CD4-positive, alpha-beta T cell treated with Interleukin-2 at 100 ng/mL for 4 hours (primary cell): ENCODE measurements at places on chromosomes 3 and 15.

DNA sequence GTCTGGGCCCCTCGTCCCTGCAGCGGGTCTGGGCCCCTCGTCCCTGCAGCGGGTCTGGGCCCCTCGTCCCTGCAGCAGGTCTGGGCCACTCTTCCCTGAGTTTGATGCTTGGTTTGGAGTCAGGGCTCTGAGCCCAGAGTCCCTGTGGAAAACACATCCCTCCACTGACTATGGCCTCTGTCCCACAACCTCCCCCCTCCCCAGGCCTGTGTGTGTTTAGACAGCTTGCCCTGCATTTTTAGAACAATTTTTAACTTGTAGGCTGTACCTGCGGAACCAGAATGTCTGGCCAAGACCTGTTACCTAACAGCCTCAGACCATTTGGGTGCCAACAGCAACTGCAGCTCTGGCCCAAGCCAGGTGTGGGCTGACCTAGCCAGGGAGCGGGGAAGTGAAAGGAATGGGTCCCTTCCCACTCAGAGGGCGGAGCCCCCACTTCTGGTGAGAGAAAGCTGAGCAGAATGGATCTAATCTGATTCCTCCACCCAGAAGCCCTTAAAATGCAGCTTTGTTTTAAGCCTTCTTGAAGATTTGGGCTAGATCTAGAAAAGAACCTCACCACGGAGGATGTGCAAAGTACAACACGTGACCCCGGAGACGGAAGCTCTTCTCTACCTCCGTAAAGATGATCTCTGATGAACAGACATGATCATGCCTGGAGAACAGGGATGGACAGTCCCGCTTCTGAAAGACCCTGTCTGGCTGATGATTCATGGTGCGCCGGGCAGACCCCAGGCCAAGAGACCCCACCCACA, 60.5 kb upstream of the TFRC start:
- no peak for DNase-seq

GRCh38 chr3:123652342-123652984, 67.6 kb upstream of the HACD2 start:
- peak; percentile 15 for DNase-seq

DNA sequence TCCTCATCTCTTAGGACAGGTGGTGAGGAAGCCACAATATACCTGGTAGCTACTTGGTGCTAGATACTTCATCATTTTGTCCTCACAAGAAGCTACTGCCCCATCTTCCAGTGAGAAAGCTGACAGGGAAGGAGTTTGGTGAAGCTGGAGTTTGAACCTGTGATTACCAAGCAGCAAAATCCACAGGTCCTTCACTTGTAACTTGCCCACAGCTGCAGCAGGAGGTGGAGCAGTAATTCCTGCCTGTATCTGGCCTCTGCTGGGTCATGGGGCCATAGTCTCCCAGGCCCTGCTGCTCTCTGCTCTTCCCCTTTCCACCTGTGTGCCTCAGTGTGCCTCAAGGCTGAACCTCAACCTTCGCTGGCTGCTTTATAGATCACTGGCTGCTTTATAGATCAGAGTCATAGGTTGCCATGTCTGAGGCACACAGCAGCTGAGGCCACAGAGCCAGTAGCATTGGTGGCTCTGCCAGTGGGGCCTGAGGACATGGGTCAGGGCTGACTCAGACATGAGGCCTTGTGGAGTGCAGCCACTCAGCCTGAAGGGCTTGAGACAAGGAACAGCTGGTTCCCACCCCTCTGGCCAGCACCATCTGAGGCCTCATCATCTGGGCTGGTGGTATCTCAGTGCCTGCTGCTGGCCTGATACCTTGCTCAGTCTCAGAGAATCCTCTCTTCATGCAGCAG, 11.1 kb upstream of the CHRNB4 start:
- no peak for DNase-seq

DNA sequence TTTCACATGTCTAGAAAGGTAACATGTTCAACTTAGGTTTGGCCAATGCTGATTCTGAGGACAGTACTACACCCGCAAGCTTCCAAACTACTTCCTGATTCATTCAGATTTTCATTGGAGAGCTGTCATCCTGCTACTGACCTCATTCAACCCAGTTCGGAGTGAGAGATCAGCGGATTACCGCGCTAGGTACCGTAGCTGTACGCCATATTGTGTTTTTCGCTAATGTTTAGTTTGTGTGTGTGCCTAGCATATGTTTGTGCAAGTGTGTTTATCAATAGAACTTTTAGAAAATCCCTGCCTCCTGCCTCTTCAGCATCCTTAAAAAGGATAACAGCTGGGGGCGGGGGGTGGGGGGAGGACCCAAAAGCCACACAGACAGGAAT, 1.1 kb downstream of the ZBTB20 start:
- peak; percentile 65 for DNase-seq

DNA sequence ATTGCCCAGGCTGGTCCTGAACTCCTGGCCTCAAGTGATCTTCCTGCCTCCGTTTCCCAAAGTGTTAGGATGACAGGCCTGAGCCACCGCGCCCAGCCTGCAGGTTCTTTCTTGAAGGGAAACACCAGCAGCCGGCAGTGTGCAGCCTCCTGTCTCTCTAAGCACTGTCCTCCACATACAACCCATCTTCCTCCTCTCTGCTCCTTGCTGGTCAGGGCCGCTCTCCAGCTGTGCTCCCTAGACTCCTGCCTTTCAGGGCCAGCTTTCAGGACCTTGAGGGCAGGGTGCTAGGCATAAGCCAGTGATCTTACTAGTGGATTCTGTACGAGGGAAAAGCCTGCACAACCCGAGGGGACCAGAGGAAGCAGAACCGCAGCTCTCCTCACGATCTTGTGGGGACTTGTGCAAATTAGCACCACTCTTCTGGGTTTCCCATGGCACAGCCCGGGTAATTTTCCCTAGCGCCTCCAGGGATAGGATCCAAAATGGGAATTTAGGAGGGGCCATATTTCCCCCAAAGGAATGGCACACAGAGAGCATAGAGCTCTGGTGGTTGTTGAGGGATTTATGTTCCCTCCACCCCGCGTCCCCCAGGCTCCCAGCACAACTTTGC, 18.2 kb upstream of the CORO2B start:
- no peak for DNase-seq

DNA sequence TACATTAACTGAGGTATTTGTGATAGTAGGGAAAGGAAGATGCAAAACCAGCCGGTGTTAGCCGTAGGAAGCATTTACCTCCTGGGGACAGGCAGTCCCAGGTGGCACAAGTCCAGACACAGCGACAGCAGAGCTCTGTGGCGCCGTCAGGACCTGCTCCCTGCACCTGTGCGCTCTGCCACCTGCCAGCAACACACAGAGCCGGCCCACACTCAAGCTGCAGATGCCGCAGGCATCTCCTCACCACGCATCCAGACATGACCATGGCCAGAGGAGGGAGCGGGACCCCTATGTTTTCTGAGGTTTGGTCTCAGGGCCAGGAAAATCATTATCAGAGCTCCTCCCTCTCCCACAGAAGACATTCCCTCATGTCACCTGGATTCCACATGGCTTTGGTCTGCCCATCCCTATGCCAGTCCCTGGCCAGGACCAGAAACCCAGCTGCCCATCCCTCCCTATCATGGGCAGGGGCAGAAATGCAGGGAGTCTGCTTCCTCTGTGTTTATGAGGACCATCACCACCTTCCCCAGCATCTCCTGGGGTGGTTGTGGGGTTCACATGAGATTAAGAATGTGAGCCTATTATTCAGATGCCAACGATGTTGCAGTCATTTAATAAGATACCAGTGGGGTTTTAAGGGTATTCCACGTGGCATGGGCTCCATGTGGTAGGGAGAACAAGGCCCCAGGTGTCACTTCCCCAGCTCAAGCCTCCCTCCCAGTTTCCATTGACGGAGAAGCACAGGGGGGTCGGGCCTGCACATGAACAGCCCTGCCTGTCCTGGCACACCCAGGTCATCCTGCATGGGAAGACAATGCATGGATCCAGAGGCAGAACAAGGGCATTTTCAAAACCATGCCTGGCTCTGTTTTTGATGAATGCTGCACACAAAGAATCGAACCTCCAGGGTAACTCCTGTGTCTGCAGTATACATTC, 251.1 kb downstream of the OCA2 start:
- DNase-seq = no peak

DNA sequence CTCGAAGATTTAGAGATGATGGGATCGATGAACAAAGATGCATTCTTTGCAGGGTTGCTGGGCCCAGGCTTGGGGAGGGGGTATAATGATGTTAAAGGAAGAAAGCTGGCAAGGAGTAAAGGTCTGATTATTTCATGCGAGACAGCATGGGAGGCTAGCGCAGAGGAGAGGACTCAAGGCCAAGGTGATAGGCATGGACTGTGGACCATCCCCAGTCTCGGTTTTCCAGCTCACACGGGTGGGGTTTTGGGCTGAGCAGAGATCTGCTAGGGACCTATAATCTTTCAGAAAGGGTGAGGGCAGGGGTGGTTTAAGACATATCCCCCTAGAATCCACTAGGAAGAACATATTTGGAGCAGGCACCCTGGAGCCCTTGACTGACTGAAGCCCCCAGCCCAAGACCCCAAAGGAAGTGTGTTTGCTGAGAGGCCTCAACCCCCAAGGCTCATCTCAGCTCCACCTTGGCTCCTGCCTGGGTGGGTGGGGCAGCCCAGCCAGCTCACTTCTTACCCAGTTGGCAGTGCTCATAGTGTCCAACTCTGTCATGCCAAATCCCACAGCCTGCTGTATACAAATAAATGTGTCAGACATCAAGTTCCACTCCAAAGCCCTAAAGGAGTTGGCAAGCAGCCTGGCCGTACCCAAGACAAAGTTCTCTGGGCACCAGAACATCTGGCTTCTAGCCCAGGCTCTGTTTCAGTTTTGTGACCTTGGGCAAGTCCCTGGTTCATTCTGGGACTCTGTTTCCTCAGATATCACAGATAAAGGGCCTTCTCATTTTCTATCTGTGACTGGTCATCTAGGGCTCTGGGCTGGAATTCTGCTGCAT, 17.9 kb downstream of the ACSBG1 start:
- DNase-seq = no peak

- DNase-seq = no peak
Measured at GRCh38 chr3:5431811-5432378, 244.4 kb downstream of the EDEM1 start.

- no peak for DNase-seq
Measured at GRCh38 chr3:153783106-153783505, 338.1 kb upstream of the ARHGEF26 start.

GRCh38 chr3:70994644-70995043, 588.9 kb downstream of the FOXP1 start:
- DNase-seq = no peak

DNA sequence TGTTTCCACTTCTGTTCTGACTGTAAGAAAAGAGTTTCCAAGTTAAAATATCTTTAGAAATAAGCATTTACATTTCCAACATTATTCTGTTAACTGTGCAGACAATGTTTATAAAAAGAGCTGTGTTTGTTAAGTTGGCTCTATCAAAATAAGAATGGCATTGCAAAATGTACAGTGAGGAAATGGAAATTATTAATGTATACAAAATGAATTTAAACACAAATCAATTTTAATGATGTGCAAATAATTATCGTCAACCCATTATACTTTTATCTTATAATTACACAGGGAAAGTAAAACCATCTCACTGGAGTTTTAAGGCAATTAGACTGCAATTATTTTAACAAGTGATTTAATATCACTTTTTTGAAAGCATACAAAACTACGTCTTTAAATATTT, 17.5 kb downstream of the MRPS22 start:
- no peak for DNase-seq

DNA sequence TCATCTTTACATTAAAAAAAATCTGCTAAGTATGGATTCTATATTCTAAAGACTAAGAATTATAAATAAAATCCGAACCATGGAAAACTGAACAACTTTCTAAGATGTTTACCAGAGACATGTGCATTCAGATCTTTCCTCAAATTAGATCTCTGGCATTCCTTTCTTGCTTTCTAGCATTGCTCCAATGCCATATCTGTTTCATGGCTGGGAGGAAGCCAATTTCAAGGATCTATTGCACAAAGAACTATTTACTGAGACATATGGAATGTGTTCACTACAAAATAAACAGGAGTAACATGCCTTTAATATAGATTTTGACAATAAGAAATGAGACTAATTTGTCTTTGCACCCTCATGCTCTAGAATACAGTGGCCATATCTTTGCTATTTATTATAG, 45.1 kb upstream of the NANOGP8 start:
- DNase-seq = no peak

DNA sequence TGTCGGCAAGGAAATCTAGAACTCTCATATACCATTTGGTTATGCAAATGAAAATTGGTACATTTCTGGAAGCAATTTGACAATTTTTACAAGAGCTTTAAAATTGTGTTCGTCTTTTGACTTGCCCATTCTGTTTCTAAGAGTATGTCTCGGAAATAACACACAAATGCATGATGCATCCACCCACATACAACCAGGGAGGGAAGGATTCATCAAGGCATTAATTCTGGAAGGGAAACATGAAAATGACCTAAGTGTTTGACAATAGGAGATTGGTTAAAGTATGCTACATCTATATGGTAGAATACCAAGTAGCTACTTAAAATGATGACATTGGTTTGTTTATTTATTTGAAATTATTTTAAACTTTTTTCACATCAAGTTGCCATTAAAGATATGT, 58.6 kb downstream of the PIAS1 start:
- no peak for DNase-seq

GRCh38 chr3:195757438-195757770, 36.6 kb downstream of the MUC20 start:
- no peak for DNase-seq

DNA sequence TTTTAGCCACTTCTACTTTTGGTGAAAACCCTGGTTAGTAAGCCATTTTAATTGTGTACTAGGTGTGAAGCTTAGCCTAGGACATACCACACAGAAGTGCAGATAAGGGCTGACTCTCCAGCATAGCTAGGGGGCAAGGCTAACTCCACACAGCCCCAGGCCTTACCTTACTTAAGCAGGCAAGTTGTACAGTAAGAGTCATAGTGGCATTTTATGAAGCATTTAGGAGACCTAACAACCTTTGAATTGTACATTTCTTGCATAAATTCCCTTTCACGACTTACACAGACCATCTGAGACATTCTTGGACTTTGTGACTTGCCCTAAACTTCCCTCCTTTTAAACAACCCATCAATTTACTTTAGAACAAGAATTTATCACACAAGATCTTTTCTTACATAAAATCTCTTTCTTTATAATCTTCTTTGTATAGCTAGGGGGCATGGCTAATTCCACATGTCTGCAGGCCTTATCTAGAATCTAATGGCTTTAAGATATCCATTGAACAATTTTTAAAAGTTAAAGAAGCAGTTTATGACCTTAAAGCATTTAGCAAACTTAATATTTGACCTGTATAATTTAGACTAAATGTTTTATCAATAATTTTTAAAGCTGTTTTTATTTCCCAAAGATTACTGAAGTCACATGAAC, 18.7 kb upstream of the SKIL start:
- no peak for DNase-seq

DNA sequence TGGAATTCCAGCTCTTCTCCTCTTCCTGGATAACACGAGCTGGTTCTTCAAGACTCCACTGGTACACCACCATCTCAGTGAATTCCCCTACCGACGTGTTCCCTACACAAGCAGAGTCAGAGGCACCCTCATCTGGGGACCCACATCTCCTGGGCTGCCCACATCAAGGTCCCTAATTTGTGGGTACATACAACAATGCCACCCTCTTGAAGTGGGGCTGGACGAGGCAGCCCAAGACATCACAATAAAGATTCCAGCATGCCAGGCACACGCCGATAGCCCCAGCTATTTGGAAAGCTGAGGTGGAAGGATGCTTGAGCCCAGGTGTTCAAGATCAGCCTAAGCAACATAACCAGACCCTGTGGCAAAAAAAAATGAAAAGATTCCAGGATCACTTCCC, 221.2 kb upstream of the LINGO1 start:
- DNase-seq = no peak

- no peak for DNase-seq
Measured at GRCh38 chr15:82951472-82952157, 905 bp downstream of the HOMER2 start.
